Activated gamma-delta T cell treated with Interleukin-2 at 50 U/mL for 16 hours (primary cell): ENCODE measurements at places on chromosomes 6 and 20.

DNA sequence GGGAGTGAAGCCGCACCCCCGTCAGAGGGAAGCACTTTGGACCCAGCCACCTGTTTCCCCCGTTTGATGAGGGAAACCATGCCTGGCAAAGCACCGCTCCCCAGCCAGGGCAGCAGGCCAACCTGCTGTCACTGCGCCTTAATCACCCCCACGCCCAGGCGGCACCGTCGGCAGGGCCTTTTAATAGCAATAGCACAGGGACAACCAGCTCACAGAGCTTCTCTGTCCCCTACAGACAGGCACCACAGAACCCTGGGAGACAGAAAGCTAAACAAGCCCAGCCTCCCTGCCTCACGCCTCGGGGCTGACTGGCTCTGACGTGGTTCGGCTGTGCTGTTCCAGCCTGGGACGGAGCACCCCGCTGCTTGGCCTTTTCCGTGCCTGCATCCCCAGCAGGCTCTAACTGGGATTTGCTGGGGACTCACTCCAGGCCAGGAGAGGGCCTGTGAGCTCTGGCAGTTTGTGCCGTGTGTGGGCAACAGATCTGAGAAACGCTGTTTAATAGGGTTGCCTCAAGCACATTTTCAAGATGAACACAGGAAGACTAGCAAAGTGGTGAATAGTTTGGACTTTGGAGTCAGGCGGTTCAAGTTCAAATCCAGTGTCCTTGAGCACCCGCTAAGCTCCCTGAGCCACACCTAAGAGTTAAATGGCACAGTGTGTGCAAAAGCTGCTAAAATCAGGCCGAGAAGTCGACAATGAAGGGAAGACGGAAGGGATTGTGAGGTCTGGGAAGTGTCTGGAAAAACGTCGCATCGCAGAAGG is 223.8 kb downstream of the NRN1 start:
- no peak for DNase-seq

- no peak for DNase-seq
Observed at GRCh38 chr6:33505548-33506370, 51.4 kb downstream of the ZBTB9 start.

DNA sequence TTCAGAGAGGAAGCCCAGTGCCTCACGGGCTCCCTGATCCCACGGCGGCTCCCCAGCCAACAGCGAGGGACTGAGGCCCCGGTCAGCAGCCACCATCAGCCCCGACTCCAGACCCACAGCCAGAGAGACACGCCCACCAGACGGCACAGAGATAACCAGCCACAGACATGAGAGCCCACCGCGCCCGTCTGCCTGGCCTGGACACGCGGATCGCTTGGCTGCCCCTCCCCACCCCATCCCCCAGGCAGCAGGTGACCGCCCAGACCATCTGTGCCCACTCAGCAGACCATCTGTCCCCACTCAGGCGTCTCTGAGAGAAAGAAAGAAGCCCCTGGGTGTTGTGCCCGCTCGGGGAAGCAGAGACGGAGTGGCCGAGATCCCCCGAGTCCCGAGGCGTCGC is 55.5 kb upstream of the CHRNA4 start:
- DNase-seq, result no peak

- no peak for DNase-seq
Observed at GRCh38 chr6:47094241-47094925, 52.3 kb upstream of the ADGRF1 start.
